ENCODE measurements at places on chromosomes 12 and 14.

DNA sequence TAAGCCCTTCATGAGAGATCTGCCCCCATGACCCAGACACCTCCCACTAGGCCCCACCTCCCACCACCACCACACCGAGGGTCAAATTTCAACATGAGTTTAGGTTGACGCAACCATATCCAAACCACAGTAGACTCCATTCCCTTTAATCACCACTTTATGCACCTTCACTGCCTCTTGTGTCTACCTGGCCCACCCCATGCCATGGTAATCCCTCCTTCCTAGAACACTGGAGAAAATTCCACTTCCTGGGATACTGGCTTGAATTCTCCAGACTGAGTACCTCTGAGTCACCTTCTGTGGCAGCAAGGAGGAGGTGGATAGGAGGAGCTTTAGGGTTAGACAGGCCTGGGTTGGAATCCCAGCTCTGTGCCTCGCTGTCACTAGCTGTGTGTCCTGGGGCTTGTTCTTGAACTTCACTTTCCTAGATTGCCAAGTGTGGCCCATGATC, 26.1 kb upstream of the CIPC start:
- DNase-seq = no peak

DNA sequence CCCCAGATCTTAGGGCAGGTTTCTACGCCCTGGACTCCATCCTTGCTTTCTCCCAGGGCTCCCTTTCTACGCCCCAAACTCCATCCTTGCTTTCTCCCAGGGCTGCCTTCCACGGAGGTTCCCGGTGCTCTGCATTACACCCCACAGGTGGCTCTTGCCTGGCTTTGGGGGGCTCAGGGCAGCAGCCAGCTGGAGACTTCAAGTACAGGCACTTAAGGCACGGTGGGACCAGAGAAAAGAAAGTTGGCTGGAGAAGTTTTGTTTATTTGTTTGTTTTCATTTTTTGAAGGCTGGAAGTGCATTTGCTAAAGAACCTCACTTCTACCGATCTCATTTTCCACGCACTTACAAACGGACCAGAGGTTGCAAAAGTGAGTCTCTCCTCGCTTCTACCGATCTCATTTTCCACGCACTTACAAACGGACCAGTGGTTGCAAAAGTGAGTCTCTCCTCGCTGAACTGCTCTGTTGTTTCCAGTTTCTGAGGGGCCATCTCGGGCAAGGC, 103.8 kb upstream of the MED13L start:
- DNase-seq = no peak

- DNase-seq = no peak
Observed at GRCh38 chr12:24228371-24228770, 278.9 kb upstream of the SOX5 start.

GRCh38 chr14:23492618-23493272, 23.2 kb downstream of the NGDN start:
- DNase-seq = no peak

- no peak for DNase-seq
Observed at GRCh38 chr12:75890141-75890540, 141.4 kb downstream of the PHLDA1 start.

DNA sequence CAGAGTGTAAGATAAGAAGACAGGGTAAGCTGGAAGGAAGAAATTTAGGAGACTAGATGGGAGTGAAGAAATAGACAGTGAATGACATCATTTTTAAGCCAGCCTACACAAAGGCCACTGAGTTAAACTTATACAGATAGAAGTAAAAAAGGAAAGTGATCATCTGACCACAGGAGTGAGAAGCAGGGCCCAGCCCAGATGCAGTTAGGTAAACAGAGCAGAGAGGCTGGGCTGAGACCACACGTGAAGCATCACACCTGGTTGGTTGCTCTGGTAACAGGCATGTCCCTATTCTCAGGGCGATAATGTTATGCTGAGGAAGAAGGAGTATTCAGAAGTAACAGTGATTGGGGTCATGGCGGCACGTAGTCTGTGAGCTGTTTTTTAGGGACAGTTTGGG, 1079.4 kb downstream of the AACS start:
- no peak for DNase-seq

DNA sequence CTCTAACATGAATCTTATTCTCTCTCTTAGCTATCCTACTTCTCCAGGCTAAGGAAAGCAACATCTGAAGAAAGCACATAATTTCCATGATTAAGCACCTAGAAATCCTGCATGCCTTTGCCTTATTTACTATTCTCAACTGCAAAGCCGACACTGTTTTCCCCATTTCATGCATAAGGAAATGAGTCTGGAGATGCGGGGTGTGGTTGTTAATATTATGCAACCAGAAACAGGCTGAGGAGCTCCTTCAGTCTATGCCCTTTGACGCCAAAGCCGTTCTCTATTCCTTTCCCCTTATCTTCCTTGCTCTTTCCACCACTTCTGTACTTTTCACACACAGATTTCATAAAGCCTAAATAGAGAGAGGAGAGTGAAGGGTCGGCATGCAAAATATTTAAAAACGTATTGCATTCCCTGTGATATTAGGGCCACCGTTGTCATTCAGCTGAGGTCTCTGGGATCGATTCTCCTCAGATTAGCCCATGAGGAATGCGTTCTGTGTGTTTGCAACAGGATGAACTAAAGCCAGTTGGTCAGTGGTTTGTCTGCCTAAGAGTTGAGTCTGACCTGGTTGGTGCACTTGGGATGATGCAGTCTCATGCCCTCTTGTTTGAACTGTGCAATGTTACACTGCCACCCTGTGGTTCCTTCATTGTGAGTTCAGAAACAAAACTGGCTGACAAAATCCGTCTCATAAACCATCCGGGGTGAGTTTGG, 53.1 kb upstream of the PLEKHG7 start:
- peak; percentile 72 for DNase-seq

DNA sequence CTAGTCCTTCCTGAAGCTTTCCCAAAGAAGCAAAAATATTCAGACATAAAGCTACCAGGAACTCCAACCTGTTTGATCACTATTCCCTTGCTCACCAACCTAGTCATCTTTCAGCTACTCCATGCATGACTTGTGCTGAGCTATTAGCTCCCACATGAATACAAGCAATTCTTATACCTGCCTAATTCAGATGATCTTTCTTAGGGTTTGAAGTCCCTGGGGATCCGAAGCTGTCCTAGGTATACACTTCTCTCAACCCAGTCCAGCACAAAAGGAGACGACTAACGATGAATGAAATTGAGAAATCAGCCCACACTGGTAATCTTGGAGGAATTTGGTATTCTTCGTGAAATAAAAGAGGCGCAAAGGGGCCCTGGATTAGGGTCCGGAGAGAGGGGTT, 631 bp upstream of the PTGR2 start:
- DNase-seq = no peak

DNA sequence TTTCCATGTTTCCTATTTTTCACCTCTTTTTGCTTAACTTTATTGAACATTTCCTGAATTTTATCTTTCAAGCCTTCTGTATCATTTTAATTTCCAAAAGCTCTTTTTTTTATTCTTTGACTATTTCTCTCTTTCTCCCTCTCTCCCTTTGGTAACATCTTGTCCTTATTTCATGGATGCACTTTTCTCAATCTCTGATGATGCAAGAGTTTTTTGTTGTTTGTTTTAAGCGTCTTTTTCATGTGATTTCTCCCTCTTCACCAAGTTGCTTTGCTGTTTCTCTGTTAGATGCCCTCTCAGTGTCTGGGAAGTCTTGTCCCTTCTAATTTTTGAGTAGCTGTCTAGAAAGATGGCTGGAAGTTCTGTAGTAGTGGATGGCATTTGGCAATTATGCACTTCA, 62.6 kb downstream of the ANO6 start:
- no peak for DNase-seq

GRCh38 chr12:120767071-120768024, 41.7 kb downstream of the ACADS start:
- DNase-seq = no peak

DNA sequence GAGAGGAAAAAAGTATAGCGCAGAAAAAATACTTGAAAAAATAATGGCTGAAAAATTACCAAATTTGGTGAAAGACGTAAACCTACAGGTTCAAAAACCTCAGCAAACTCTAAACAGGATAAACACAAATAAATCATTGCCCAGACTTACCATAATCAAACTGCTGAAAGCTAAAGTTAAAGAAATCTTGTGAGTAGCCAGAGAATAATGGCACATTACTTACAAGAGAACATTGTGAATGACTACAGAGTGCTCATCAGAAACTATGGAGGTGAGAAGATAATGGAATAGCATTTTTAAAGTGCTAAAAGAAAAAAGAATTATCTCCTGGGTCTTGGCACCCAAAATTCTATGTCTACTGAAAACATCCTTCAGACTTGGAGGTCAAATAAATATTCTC, 36.0 kb downstream of the ATF1 start:
- DNase-seq = no peak

Measured in activated CD4-positive, alpha-beta T cell treated with anti-CD3 and anti-CD28 coated beads, Interleukin-2, amount 10 ng/mL, durations not matched to agents 7 days and 5 days (primary cell).